ENCODE measurements at places on chromosomes 1 and 21.

DNA sequence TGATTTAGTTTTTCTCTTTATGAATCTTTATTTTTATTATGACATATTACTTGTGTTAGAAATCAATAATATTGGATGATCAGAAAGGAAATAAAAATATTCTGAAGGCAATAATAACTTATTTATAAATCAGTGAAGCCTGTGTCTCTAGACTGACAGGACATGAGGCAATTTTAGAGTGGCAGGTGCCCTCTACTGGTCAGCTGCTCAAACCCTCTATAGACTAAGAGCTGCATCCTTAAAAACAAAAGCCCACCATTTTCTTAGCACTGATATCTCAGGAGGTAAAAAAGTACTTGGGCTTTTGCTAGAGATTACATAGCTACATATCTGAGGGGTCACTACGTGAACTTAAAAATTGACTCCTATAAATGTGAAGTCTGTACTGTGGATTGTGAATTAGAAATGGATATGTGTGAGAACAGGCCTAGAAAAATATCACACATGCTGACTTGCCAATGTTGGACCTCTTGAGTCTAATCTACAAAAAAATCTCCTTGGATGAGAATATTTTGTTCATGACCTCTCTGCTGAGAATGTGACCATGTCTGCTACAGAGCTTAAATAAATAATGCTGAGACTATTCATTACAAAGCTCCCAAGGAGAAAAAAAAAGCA is 597.9 kb upstream of the ADAMTS5 start:
- DNase-seq = no peak

DNA sequence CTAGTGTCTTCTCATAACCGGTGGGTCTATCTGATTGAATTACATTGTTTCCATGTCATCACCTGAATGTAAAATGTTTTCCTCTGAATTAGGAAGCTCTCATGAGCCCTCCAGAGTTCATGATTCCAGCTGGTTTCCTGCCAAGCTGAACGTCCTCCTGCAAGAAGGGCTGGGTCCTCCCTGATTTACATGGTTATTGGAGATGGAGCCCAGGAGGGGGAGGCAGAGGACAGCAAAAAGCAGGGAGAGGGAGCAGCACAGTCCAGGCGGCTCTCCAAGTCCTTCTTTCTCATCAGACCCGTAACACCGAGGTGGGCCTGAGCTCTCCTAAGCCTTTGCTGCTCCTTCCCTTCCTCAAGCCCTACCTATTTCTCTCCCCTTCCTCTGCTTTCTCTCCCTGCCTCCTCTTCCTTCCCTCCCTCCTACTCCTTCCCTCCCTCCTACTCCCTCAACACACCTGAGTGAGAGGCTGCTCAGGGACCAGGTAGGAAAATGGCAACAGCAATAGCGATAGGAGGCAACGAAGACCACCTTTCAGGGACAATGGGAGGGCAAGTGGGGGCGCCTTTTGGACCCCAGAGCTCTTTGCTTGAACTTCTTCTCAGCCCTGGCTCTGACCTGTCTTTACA is 265.9 kb downstream of the PRDM2 start:
- DNase-seq = no peak

GRCh38 chr1:118958140-118958539 is 30.0 kb downstream of the TBX15 start:
- no peak for DNase-seq

DNA sequence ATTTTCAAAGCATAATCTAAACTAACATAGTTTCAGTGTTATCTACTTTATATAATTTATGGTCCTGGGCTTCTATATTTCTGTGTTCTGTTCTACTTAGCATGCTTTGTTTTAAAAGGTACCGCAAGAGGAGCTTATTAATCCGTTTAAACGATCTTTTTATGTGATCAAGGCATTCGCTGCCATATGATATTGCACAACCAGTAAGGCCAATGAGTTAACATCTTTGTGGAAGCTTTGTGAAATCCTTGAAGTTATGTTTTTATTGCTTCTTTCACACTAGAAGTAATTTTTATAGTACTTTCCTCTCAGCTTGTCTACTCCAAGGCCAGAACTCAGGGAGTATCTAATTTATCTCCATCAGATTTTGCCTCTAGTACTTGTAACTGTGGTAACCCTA is 8.9 kb downstream of the LRRC8C start:
- no peak for DNase-seq

- DNase-seq = no peak
These were observed 100.9 kb downstream of the TSEN15 start for GRCh38 chr1:184152434-184152898.

DNA sequence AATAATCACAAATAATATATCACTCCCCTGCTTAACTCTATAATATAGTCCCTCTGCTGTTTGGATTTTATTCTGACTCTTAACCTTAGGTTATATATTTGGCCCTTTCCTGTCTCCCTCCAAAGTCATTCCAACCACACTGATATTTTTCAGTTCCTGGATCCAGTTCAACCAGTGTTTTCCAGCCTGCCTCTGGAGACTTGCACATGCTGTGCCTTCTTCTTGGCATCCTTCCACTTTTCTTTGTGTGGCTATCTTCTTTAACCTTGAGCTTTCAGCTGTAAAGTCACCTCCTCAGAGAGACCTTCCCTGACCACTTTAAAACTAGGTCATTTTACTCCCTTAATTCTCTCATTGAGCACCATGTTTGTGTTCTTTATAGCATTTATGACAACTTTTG is 19.4 kb downstream of the CERS2 start:
- no peak for DNase-seq

GRCh38 chr21:43987509-43987908 is 24.6 kb upstream of the TRAPPC10 start:
- DNase-seq = no peak

DNA sequence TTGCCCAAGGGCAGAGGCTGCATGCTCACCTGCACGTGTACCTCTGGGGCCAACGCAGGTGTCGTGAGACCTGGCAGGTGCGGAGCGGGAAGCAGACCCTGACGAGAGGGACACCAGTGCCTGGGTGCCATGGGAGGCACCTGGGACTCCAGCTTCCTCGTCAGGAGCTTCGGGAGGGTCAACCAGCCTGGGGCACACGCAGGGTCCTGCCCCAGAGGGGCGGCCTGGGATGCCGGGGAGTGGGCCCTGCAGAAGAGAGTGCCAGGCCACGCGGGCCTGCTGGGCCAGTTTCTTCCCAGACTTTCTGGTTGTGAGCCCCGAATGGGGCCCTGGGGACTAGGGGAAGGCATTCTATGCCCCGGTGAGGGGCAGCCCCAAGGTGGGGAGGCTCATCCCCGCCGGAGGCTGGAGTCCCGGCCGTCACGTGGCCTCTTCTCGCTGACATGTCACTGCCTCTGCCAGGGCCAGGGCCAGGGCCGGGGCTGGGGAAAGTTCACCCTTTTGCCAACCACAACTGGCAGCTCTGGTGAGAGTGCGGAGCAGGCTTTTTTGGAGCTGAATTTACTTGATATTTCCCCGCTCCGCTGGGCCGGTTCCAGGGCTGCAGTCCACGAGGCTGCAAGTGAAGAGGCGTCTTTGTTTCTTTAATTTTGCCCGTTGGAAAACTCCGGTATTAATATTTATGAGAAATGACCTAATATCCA is 38.5 kb upstream of the ACTRT2 start:
- DNase-seq = no peak

DNA sequence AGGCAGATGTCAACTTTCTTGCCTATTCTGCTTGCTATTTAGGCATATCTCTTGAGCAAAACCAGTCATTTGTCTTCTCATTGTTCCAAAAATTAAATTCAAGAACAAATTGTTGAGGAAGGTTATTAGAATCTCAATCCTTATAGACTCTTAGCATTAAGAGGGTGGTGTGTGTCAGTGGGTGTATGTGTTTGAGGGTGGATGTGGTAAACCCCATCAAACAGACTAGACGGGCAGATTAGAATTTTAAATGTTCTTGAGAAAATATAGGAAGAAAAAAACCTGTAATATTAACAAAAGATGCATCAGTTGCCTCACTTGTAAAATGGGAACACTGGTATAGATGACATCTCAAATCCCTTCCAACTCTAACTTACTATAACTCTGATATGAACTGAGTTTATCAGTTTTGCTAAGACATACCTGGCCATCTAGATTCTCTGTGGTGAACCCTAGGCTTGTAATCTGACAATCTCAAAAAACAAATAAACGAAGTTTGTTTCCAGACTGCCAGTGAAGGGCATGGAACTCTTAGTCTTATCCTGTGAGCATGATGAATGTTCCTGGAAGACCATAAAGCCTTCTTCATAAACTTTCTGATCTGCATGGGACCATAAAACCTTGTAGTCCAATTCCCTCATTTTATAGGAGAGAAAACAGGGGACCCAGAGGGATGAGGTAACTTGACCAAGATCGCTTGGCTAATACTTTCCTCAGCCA is 176.3 kb upstream of the SGIP1 start:
- DNase-seq = no peak

DNA sequence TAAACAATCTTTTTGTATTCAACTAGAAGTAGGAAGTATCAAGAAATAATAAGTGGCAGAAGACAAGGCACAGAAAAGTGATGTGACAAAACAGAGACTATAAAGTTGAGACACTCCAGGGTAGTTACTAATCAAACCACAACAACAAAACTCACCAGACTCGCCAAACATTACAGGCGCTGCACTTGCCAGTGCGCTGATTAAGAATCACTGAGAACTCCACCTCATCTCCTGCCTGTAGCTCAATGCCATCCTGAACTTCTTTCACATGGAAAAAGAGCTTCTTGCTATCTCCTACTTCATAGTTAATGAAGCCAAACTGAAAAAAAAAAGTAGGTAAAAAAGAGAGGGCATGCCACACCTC is 2.8 kb upstream of the NRAS start:
- no peak for DNase-seq

DNA sequence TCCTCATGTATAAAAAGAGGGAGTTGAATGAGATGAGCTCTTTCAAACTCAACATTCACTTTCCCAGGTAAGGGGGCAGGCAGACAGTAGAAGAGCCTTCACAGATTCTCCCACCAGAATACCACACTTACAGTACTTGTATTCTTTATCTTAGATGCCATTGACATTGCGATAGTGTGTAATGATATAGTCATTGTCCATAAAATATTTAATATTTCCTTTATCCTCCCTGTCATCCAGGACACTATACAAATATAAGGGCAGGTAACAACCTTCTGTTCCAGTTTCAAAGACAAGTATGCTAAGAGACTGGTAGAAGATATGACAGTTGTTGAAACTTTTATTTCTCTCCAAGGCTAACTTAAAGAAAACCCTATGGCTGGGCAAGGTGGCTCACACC is 56.5 kb upstream of the MTF2 start:
- no peak for DNase-seq

DNA sequence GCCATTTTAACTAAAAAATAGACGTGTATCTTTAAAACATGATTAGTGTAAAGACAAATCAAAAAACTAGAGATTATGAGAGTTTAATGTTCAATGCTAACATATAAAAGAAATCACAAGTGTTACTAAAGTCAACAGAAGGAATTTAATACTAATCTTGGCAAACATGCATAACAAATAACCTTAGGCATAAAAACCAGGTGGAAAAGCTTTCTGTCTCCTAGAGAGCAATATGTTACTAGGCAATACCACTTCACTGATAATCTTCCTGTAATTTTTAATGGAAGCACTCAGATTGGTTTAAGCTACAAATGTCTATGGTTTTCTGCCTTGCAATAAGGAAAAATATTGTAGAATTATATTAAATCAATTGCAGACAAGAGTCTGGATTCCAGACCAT is 121.9 kb downstream of the NME7 start:
- DNase-seq = no peak

DNA sequence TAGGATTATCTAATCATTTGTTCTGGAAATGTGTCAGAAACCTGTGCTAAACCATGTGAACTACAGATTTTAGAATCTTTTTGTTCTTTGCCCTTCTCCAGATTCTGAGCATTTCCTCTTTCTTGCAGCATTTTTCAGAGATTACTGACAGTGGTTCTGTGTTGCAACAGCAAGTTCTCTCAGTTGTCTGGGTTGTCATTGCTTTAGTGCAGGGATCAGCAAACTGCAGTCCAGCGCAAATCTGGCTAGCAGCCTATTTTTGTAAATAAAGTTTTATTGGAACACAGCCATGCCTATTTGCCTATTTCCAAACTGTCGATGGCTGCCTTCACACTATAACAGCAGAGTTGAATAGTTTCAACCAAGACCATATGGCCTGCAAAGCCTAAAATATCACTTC is 66.3 kb upstream of the LRRC8D start:
- DNase-seq = peak; percentile 24

Measured in HL-60 (cell line).